Activated naive CD8-positive, alpha-beta T cell treated with anti-CD3 and anti-CD28 coated beads, Interleukin-2, amount 10 ng/mL, durations not matched to agents 7 days and 5 days (primary cell): ENCODE measurements at places on chromosomes 7 and 10.

GRCh38 chr7:18278316-18278715, 217.2 kb upstream of the HDAC9 start:
- no peak for DNase-seq

DNA sequence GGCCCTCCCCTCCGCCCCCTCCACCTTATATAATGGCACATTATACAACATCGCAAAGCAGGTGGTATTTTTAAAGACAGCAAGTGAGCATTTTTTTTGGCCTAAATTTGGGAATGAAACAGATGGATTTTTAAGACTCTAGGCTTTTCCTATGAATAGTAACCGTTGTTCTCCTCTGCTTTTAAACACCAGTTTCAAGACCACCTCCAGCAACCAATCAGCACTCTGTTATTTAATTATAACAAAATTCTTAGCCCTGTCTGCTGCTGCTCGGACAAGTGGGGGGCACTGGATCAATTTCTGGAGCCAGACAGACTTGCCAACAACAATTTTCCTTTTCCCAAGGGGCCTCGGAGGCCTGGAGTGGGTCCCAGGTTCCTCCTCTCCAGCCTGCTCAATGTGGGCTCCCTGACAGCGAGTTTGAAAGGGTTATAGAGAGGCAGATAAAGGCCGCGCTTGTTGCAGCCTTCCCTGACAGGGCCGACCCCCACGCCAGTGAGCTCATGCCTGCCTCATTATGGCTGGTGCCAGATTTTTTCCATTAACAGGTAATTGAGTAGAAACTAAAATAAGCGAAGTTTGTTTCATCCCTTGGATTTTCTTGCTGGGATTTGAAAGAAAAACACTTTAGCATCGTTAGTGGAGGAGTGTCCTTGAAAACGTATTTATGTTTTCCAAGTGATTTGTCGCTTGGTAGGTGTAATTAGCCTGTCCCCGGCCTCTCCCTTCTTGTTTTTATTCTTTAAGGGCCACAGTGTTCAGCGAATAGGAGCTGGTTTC, 227.3 kb downstream of the TCF7L2 start:
- no peak for DNase-seq

DNA sequence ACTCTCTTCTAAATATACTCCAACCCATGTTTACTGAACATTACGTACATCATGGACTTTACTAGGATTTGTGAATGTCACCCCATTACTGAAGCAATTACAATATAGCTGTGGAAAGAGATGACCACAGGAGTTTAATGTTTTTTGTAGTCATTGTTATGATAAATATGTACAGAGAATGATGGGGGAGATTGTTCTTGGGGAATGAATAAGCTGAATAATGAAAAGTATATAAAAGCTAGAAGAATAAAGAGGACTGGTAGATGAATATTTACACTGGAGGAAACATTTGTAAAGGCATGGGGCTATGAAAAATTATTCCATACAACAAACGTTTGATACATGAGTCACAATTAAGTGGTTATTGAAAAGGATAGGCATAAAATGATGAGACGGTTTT, 340.9 kb downstream of the SEMA3D start:
- DNase-seq: no peak

DNA sequence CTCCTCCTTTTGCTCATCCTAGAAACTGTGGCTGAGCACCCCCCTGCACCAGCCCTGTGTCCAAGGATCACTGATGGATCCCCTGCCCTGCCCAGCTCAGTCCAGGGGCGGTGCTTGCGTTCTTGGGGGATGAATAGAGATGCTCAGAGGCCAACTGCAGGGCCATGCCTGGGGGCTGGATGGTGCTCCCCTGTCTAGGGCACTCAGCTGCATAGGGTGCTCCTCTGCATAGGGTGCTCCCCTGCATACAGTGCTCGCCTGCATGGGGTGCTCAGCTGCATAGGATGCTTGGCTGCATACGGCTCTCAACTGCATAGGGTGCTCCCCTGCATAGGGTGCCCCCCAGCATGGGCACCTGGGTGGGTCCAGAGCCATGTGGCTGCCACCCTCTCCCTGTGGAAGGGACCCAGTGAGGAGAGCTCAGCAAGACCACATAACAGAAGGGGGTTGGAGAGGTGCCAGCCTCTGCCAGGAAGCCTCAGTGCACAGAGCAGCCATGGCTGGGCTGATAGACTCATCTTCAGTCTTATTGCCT, 95.0 kb downstream of the BMS1 start:
- DNase-seq: no peak

GRCh38 chr7:92797693-92798092, 38.7 kb downstream of the CDK6 start:
- no peak for DNase-seq

- no peak for DNase-seq
These were observed 175.8 kb downstream of the TNS3 start for GRCh38 chr7:47405921-47406800.

- no peak for DNase-seq
These were observed 415.4 kb upstream of the AUTS2 start for GRCh38 chr7:69182596-69183467.

GRCh38 chr7:142381727-142382390, 124.0 kb upstream of the PRSS58 start:
- no peak for DNase-seq

DNA sequence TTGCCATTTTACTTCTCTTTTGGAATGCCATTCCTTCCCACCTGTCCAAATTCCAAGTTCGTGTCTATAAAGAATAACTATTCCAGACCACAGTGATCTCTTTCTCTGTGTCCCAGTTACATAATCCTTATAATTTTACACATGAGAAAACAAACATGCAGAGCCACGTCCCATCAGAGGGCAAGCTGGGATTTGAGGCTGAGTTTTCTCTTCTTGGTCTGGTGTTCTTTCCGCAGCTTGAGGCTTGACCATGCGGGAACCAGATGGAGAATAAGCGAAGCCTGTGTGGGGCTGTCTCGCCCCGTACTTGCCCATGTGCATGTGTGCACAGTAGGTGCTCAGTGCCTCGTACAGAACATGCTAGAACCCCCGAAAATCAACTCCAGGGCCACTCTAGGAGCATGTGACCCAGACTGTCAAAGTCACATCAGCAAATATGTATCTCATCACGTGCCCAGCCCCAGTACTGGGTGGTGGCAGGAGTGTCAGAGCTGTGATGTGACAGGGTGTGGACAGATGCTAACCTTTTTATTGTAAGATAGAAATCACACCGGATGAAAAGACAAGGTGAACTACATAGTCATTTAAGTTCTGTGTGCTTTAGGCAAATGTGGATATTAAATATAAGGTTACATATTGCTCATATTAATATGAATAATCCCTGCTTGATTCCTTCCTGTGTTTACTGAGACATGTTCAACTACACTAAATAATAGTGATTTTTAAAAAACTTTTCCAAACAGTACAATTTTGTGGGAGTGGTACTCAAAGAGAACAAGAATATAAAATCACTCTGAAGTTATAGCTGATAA, 3.2 kb downstream of the INSIG1 start:
- no peak for DNase-seq

GRCh38 chr10:47116445-47116844, 183.6 kb upstream of the GDF10 start:
- DNase-seq: no peak

DNA sequence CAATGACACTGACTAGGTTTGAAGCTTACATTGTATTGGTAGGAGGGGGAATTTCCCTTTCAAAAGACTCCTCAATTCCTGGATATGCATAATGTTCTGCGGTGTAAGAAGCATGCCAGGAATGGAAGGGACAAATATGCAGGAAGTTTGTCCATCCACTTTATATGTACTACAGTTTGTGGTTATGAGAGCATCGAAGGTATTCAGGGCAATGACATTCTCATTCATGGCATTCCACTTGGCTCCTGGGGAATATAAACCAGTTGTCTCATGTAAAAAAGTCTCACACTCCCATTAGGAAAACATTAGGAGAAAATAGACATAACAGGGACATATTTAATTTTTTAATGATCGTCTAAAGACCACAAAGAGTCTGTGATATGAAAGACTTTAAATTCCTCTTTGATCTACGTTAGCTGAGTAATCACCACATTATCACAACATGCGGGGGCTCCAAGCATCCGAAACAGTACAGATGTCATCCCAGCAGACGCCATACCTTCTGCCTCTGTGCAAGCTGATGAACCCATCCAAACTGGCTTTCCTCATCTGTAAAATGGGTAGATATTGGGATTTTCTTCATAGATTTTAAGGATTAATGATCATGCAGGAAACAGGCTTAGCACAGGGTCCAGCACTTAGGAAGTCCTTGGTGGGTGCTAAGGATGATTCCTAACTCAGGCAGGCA, 675.3 kb downstream of the INHBA start:
- DNase-seq: no peak

GRCh38 chr7:108000875-108001763, 1.8 kb downstream of the LAMB1 start:
- DNase-seq: peak; percentile 32

DNA sequence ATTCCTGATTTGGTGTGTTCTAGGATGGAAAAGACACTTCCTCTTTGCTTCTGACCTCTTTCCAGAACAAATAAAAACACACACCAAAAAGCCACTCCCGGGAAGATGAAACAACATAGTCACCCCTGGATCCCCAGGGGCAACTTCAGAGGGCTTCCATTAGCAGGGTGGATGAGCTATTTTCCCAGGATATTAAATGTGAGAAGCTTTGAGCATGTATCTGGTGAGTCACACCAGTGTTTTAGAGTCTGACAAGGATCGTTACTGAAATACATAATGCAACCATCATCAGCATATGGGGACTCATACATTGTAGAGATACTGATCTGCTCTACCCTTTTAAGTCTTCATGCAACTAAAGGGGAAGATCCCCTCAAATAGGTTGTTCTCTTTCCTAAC, 115.5 kb upstream of the ZNF438 start:
- no peak for DNase-seq

- DNase-seq: no peak
These were observed 45.6 kb downstream of the CHCHD3 start for GRCh38 chr7:133036289-133036688.

DNA sequence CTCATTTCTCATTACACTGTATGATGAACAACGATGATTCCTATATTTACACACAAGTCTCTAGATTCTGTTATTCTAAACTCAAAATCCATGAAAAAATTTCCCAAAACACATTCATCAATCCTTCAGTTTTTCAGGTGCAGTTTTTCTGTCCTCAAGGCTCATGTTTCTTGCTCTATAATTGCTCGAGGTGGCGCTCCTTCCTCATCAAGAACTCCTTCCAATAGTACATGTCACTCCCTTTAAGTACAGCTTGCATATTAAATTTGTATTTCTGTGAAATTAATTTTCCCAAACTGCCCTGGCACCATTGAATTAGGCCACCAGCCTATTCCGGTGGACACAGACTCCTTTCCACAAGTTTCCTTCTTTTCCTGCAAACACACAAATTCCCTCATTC, 188.7 kb upstream of the MINDY3 start:
- DNase-seq: no peak

DNA sequence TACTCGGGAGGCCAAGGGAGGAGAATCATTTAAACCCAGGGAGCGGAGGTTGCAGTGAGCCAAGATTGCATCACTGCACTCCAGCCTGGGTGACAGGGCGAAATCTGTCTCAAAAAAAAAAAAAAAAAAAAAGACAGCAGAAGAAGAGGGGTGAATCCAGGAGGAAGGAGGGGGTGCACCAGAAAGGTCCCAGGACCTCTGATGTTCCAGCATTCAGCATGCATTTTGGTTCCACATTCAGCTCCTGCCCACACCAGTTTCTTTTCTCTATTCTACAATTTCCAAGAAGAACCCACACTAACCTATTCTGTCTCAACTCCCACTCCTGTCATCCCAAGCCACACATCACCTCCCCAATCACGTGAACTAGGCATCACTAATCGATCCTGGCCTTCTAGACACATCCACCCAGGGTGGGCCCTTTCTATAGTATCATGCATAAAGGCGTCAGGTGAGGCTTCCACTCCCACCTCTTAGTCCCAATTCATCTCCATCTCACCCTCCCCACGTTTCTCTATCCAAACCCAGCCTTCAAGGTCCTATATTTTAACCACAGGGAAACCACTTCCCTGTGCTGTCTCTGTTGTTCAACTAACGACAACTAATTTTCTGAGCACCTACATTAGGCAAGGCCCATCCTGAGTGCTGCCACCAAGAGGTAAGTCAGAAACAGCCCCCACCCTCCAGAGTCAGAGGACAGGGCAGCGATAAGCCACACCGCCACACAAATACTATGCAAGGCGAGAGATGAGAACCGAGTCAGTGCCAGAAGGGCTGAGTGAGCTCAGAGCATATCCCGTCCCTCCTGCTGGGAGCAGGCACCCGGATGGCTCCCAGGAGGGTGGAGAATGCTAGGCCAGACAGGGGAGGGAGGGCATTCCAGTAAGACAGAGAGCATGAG, 2.2 kb downstream of the ANXA11 start:
- peak; percentile 66 for DNase-seq

- no peak for DNase-seq
These were observed 31.0 kb upstream of the FAM13C start for GRCh38 chr10:59393349-59393748.

DNA sequence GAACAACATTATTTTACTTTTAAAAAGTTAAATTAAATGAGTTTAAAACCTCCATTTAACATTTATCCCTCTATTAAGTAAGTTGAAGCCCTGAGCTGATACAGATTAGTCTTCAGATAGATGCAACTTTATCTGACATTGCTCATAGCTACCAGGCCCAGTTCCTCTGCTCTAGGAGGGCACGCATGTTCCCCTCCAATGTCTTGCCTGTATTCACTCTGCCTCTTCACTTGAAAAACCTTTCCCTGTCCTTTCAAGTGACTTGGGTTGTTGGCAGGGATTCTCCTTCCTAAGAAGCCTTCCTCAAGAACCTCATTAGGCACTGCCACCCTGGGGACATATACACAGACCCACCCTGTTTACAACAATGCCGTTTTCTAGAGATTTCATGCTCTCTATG, 270.4 kb downstream of the RELN start:
- no peak for DNase-seq

DNA sequence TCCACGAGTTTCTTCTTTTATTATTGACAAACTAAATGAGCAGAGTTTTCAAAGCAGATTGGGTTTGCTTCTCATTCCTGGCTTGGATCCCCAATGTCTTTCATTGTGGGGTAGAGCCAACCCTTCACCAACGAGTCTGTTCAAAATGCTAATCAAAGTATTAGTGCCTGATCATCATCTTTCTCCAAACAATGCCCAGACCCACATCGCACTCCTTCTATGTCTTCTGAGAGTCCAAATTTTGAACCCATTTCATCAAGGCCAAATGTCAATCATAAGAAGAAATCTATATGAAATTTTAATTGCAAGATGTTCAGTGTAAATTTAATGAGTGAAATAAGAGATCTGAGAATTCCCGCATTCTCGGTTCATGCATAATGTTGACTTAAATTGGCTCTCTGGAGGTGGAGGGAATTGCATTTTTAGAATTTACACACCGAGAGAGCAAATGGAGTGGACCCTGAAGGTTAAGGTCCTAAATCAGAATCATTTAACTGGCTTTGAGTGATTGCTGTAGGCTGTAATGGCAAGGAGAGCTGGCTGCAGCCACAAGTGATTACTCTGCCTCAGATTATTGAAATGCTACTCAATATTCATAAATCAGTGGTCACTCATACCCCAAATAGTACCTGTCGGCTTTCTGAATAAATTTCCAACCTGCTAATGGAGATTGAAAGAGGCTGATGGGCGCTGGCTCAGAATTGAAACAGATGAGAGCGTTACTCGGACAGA, 602.9 kb downstream of the TYW1 start:
- no peak for DNase-seq
